ENCODE measurements at places on chromosomes 12 and 14. TPM values are rescaled to one million over a fixed set of nuclear protein-coding genes. Genes with fewer than 3 reads are reported as not detected.
A peak's percentile ranks its signal among the peaks of the same experiment; 100 is the strongest.

Gene ZFYVE26
- 6.8 TPM for polyA plus RNA-seq

Gene KRT6B
- polyA plus RNA-seq = not detected

- peak; percentile 86 for DNase-seq
Observed at GRCh38 chr12:128930606-128931005, 77.3 kb downstream of the GLT1D1 start.

GRCh38 chr12:47707905-47708543, 2.2 kb upstream of the RPAP3 start:
- no peak for DNase-seq

DNA sequence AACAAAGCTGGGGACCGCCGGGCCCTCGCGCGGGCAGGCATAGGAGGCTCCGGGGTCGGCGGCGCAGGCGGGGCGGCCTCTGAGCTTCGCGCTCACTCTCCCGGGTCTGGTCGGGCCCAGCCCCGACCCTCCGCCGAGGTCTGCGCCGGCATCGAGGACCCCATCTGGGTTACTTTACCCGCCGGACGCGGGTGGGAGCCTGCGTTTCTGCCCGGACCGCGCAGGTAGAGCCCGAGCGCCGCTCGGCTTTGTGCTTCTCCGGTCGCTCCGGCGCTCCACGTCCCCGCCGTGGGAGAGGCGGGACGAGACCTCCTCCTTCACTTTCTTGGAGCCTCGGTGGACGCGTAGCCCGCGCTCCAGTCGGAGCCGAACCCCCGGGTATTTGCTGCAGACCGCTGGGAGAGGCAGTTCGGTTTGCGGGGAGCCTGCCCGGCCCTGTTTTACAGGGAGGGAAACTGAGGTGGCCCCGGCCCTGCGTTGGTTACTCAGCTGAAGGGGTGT, 63.2 kb downstream of the FBXL14 start:
- peak; percentile 18 for DNase-seq

DNA sequence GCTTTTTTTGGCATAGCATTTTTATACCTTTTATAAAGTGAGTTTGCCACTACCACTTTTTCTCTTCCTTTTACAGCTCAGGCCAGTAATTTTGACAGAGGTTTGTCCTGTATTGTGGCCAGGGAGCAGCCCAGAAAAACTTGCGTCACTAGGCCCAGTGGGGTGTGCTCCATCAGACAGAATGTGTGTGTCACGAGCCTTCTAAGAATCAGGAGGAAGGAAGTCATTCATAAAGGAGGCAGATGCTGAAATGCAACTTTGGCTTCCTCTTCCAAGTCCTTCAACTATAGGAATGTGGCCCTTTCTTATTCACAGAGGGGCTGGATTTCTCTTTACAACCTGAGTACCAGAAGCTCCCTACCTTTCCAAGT, 10.1 kb upstream of the RAB35 start:
- DNase-seq = no peak

- DNase-seq = no peak
Observed at GRCh38 chr14:20427231-20428009, 8.5 kb downstream of the KLHL33 start.

GRCh38 chr14:100577321-100577985, 9.8 kb downstream of the BEGAIN start:
- no peak for DNase-seq

- DNase-seq = no peak
Observed at GRCh38 chr12:105658389-105658788, 327.9 kb downstream of the C12orf75 start.

- no peak for DNase-seq
Observed at GRCh38 chr12:5456906-5457305, 25.0 kb downstream of the NTF3 start.
